ENCODE measurements at places on chromosomes 3 and 15.
A peak's percentile ranks its signal among the peaks of the same experiment; 100 is the strongest.

DNA sequence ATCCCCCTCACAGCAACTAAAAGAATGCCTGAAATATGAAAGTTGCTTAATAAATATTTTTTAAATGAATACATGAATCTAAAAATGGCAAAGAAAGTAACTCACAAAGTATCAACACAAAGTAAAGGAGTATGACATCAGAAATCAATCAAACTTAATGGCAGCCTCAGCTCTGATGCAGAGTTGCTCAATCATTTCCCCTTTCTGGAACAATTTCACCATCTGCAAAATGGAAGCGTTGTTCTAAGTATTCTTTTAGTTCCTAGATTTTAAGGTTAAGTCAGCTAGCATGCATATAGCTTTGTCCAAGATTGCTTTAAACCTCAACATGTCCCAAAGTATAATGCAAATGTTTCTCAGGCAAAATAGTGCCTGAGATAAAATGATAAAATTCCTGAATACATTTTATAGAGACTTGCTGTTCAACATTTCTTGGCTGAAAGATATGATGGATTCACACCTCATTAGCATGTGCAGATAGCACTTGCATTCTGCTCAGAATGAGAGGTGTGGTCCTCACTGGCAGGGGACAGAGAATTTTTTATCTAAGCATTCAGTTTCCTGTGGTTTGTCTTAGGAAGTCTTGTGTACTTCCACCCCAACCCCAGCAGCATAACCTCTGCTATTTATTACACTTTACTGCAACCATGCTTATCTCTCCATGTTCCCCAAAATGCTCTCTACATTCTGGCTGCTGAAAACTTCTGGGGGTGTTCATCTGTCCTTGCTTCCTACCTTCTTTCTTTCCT lies 429.3 kb downstream of the GRM7 start:
- no peak for DNase-seq

DNA sequence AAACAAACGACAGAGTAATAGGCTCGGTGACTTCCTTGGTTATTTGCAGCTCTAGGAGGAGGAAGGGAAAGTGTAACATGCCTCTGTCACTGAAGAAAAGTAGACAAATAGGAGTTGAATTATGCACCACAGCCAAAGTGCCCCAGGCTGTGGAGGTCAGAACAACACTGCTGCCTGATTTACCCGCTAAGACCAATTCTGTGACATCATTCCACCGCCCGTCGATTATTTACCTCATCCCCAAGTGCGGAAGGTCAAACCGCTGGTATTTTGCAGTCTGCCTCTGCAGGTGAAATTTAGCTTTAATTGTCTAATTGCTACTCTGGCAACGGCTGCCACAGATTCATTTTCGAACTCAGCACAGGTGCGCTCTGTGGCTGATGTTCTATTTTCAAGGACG lies 106.3 kb upstream of the PRICKLE2 start:
- no peak for DNase-seq

DNA sequence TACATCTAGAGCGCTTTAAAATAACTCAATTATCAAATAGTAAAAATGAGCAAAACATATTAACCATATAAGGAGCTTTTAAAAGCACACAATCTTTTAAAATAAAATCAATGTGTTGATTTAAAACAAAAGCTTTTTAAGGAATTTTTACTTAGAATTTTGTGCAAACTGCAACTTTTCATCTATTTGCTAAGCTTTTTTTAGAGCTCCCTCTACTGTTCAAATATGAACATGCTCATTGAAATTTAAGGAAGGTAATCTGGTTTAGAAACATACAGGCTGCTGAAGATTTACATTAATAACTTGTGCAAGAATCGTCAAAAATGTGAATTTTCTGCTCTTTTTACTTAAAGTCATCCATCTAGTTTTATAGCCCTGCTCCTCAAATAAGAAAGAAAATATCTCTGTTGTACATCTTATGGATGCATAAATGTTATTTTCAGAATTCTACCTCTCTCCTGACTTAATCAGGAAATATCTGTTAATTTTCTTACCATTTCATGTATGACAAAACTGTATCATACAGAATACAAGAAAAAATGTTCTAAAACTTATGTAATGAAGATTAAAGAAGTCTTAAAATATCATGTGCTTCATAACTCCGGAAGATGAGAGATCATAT lies 469.4 kb upstream of the ROBO2 start:
- DNase-seq = no peak

DNA sequence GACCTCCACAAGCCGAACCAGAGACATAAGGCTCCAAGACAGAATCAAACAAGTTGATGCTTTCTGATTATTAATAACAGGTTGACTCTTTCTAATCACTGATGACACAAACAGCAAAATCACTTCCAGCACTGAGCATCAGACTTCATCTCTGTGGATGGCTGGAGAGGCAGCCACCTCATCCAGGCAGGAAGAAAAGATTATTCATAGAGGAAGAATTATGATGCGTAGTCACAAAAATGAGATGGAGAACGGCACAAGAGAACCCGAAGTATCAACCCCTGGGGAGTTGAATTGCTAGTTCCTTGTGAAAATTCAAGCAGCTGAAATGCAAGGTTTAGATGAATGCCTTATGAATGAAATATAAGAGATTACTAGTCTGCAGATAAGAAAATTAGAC lies 49.9 kb upstream of the LMCD1 start:
- no peak for DNase-seq

- DNase-seq = no peak
Measured at GRCh38 chr15:81029414-81030300, 28.9 kb downstream of the TLNRD1 start.

- peak; percentile 82 for DNase-seq
Measured at GRCh38 chr3:53134631-53135232, 4.5 kb upstream of the RFT1 start.

DNA sequence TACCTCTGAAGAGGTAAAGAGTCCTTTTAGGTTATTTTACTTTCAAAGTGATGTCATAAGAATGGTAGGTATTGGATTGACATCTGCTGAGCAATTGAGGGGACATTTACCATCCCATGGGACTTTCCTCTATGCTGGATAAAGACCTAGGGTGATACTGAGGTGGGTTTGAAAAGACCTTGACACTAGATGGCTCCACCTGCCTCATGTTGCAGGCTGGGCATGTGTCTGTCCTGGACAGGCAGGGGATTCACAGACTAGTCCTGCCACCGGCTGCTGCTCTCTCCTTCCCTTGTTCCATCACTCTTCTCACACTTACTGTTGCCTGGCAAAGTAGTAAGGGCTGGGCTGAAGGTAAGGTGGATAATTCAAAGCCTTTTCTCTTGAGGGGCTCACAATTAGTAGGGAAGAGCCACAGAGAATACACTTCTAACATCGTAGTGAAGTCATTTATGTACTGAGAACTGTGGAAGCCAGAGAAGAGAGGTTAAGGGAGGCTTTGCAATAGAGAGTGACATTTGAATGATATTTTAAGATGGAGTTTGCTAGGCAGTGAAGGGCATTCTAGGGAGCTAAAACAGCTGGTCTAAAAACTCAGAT lies 27.7 kb downstream of the TRAK1 start:
- no peak for DNase-seq

- no peak for DNase-seq
Measured at GRCh38 chr3:105564546-105565288, 198.0 kb downstream of the ALCAM start.

DNA sequence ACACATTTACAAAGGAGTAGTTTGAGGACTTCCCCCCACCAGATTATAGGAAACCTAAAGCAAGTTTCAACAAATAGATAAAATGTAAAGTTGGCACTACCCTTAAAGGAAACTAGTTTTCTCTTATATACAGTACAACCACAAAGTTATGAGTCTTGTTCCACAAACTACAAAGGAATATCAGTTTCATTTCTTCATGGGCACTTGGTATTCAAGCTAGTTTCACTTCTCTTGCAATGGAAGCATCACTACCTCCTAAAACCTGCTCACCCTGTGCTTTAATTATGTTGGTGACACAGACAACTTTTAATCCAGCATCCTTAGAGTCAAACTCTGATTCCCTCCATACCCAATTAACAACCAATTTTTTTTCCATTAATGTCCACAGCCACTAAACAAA lies 707.0 kb downstream of the ROBO2 start:
- no peak for DNase-seq

DNA sequence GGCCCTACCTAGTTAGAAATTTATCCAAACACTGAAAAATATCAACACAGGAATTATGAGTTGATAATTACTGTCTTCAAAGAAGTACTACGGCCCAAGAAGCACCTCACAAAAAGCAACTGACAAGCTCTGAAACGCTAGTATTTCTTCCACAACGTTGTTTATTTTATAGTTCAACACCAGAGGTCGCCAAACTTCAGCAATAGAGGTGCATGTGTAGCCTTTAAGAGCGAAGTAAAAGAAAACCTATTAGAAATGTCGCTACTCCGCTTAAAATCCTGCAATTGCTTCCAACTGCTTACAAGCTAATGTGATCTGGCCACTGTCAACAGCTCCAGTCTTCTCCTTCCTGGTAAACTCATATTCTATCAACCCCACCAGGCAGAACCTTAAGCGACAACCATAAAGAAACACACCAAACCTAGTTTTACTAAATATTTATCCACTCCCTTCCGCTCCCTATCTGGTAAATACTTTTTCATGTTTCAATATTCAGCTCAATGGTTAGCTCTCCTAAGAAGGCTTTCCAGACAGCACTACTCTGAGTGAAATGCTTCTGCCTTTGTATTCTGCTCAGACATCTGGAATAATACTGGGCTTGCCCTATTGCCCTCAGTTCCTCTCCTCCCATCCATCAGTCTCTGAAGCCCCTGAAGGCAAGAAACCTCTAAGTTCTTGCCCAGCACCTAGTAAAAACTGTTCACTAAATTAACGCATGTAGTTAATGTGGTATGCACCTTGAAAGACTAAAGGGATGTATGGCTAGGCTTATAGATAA lies 110.2 kb downstream of the NR1I2 start:
- DNase-seq = peak; percentile 64

DNA sequence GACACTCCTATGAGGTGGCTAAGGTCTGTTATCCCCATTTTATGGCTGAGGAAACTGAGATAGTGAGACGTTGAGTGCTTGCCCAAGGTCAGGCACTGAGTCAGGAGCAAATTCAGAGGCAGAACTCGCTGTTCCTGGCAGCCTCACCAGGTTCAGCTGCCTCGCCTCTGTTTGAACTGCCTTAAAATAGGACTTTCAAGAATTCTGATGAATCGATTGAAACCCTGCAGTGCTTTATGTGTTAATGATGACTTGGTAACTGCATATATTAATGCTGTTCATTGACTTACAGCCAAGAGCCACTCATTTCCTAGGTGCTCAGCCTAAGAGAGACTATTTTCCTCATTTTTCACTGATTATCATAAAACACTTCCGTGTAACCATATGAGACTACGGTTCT lies 79.5 kb upstream of the BHLHE40 start:
- DNase-seq = peak; percentile 76

DNA sequence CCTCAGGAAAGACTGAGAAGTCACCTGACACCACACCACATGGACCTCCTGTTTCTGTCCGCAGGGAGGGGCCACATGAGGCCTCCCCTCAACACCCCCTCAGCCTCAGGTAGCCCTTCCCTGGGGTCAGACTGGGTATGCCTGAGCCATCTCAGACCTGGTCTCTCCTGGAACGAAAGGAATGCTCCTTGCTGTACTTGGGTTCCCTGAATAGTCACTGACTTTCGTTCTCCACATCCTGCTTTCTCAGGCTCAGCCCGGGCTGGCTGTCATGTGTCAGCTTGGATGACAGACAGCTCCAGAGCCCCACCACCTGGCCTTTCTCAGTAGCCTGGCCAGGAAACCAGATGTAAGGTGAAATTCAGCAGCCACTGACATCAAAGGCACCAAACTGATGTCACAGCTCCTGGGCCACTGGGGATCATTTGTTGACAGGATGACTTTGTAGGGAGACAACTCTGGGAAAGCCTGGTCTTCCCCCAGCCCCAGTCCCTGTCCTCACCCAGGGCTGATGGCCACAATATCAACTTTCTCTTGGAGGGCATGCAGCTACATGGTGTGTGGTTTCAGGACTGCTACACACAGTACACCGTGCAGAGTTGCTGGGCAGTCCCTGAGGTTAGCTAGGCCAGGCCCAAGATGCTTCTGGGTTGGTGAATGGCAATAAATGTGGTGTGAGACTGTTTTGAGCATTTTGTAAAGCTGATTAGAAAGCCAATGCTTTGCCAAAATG lies 141.4 kb upstream of the MRPS22 start:
- no peak for DNase-seq

GRCh38 chr15:86570738-86571137 lies 491.1 kb downstream of the AGBL1 start:
- no peak for DNase-seq

DNA sequence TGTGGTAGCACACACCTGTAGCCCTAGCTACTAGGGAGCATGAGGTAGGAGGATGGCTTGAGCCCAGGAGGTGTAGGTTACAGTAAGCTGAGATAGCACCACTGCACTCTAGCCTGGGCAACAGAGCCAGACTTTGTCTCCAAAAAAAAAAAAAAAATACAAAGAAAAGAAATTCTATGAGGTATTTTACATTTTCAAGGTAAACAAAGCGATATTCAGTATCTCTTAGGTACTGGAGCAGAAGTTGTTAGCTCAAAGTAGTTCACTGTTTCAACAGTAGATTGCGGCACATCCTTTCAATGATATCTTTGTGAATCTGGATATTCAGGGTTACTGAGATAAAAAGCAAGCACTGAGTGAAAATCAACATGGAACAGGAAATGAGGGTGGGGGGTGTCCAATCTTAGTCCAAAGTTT lies 318.5 kb downstream of the ZNF621 start:
- no peak for DNase-seq

DNA sequence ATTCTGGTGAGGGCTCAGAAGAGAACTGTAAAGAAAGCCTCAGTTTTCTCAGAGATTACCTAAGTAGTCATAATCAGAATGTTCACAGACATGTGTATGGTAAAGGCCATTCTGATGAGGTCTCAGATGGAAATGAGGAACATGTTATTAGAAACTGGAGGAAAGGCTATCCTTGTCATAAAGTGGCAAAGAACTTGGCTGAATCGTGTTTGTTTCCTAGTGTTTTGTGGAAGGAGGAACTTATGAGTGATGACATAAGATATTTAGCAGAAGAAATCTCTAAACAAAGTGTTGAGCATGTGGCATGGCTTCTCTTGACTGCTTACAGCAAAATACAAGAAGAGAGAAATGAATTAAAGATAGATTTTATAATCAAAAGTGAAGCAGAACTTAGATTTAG lies 12.8 kb upstream of the KLHL40 start:
- DNase-seq = no peak

GRCh38 chr15:22795206-22796063 lies 9.0 kb downstream of the NIPA1 start:
- DNase-seq = no peak

GRCh38 chr15:32701863-32702262 lies 15.9 kb upstream of the GREM1 start:
- no peak for DNase-seq

- DNase-seq = no peak
Measured at GRCh38 chr3:160477750-160478149, 28.2 kb upstream of the TRIM59 start.

DNA sequence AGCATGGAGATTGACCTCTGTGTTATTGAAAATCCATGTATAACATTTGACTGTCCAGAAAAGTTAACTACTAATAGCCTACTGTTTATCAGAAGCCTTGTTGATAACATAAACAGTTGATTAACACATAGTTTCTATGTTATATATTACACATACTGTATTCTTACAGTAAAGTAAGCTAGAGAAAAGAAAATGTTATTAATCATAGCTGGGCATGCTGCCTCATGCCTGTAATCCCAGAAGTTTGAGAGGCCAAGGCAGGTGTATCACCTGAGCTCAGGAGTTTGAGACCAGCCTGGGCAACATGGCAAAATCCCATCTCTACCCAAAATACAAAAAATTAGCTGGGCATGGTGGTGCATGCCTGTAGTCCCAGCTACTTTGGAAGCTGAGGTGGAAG lies 163.3 kb downstream of the EPHA6 start:
- no peak for DNase-seq

GRCh38 chr3:38454884-38455638 lies 1.4 kb downstream of the ACVR2B start:
- DNase-seq = peak; percentile 90

GRCh38 chr3:192933779-192934460 lies 16.3 kb upstream of the MB21D2 start:
- no peak for DNase-seq
